ENCODE measurements at places on chromosomes 16 and 17.

DNA sequence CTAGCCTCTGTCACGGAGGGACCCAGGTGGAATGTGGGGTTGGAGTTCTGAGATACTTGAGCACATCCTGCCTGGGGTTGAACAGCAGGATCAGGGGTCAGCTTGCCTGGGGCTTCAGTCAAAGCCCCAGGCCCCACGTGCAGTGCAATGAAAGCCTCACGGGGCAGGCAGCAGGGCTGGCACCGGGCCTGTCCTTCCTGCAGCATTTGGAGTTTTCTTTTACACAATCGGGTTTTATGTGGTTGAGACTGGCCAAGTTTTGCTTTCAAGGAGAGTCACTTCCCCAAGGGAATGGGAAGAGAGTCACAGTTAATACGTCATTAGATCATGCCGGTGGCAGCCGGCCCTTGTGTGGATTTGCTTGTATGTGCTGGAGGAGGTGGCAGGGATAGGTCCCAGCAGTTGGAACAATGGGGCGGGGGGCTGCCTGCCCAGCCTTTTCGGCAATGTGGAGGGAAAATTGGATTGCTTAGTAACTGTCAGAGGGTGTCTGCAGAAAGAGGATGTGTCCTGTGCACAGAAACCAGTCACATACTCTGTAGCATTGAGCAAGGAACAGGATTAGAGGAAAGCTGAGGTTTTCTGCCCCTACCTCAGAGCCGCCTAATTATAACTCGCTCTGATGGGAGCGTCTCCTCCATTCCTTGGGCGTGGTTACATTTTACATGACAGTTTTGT lies 4.5 kb downstream of the RMI2 start:
- DNase-seq, result peak; percentile 13

DNA sequence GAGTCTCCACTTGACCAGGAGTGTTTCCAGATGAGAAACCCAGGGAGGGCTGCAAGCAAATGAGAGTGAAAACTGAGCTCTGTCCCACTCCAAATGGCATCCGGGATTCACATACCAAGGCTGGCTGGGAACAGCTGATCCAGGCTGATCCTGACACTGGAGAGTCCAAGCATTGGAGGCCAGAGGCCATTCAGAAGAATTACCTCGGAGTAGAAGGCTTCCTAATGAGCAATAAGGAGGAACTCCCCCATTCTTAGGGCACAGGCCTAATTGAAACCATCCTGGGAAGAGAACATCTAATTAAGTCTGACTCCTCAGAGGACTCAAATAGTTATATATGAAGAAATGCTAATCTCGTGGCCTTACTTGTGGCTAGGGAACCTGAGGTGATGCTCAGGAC lies 142.8 kb downstream of the PRKCA start:
- DNase-seq, result no peak

- no peak for DNase-seq
Measured at GRCh38 chr16:83968306-83968851, 335 bp downstream of the NECAB2 start.

DNA sequence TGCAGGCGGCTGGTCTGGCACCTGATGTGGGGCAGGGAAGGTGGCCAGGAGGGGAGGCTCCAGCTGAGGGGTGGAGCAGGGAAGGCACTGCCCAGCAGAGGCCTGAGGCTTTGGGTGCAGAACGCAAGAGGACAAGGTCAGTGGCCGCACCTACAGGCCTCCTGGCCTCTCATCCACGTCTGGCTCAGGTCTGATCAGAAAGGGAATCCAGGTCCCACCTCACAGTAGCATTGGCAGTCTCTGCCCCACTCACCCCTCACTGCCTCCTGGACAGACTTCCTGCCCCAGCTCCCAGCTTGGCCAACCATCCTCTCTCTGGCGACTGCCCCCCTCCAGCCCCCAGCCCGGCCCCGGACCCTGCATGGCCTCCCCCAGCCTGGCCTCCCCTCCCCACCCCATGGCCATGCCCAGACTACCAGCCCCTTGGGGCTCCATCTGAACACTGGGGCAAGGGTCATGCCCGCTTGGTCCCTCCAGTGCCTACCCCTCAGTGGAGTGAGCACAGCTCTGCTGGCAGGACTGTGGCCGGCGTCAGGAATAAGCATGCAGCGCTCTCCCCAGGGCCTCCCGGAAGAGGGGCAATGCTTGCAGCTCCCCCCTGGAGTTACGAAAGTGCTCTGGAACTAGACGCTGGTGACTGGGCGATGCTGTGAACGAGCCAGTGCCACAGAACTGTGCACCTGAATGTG lies 4.6 kb downstream of the UTS2R start:
- DNase-seq, result no peak

DNA sequence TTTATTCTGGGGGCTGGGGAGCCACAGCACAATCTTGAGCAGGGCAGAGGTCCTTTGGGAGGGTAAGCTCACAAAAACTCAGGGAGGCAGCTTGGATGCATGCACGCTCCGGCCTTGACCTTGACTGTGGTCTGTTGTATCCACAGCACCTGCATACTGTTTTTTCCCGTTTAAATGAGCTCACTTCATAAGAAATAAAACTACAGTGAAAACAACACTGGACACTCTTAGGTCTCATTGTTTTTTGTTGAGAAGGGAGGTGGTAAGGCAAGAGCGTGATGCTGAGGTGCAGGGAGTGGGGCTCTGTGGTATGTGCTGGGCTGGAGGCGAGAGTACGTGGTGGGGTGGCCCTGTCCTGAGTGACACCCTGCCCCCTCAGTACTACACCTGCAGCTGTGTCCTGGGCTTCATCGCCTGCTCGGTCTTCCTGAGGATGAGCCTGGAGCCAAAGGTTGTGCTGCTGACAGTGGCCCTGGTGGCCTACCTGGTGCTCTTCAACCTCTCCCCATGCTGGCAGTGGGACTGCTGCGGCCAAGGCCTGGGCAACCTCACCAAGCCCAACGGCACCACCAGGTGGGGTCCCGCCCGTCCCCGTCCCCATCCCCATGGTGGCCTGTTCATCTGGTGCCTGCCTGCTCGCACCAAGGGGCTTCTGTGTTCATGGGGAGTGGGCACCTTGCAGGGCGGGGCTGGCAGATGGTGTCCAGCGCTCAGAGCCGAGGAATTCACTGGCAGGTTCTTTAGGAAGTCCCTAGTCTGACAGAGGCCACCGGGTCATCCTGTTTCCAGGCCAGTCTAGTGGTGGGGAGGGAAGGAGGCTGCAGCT lies 44.2 kb downstream of the ADCY7 start:
- no peak for DNase-seq
